ENCODE measurements at places on chromosomes 6 and 20.

DNA sequence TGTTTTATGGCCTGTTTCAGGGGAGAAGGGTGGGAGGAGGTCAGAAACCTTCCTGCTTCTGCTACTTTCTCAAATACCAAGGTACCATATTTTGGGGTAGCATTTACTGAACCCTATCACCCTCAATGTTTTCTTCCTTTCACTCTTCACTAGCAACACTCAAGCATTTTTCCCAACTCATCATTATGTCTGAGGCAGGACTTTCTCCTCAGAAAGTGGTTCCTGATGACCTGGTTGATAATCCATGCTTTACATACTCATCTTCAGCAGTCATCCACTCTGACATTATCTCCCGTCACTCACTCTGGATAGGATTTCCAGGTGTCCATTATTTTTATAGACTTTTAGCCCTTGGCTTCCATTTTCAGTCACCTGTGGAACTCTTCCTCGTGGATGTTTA lies 21.1 kb downstream of the ZNF292 start:
- DNase-seq: no peak

DNA sequence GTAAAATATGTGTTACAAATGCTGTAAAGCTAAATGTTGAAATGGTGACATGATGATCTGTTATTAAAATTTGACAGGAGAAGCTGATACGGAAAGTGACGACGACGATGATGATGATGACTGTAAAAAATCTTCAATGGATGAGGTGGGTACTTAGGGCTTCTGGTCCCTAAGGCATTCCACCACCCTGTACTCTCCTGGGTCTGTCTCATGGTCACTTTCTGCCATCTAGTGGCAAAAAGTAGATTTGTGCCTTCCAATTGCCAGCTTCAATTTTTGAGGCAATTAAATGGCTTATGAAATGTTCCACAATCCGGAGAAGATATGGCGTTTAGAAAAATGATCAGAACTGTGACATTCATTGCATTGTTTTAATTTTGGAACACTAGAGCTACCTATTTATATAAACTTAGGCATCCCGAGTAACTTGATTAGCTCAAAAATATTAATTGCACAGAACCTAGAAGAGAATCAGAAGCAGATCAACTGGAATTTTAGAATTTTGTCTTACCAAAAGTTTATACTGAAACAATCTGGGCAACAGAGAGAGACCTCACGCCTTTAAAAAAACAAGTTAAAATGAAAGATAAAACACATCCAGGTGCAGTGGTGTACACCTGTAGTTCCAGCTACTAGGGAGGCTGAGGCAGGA lies 346.5 kb upstream of the PLCB4 start:
- no peak for DNase-seq

GRCh38 chr20:34475979-34476736 lies 40.1 kb upstream of the DYNLRB1 start:
- DNase-seq: peak; percentile 3

DNA sequence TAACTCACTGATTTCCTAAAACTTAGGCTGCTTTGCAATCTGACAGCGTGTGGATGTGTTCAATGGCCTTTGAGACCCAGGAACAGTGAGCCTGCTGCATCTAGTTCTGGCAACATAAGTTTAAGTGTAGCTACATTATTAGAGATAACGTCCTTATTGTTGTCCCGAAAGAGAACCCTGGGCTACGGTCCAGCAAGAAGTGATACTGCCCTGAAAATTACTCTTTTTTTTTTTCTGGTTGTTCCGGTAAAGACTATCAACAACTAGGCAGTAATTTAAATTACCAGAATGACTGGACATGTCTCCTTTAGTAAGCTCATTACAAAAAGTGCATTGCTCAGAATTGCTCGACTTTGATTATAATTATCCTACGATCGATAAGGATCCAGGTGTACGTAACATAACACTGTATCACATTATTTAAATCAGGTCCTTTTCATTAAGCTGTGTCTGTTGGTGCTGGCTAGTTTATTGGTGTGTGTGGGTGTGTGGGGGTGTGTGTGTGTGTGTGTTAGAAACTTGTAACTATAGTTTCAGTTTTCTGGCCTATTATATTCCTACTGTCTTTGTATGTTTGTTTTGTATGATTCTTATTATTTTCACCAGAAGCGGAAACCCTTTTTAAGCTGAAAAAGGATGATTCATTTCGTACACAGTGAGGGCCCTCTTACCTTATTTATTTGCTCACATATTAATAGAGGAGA lies 3.0 kb downstream of the TSHZ2 start:
- DNase-seq: no peak

GRCh38 chr6:83097204-83097603 lies 29.7 kb downstream of the DOP1A start:
- DNase-seq: no peak

DNA sequence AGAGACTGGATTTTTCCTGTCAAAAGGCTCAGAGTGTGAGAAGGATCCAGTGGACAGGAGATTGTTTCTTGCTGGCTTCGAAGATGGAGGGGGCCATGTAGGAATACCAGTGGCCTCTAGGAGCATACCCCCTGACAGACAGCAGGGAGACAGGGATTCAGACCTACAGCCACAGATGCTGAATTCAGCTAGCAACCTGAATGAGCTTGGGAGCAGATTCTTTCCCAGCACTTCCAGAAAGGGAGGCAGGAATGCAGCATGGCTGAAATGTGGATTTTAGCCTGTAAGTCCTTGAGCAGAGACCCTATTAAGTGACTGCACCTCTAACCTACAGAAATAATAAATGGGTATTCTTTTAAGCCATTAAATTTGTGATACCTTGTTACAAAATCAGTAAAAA lies 44.6 kb downstream of the STXBP5 start:
- no peak for DNase-seq

DNA sequence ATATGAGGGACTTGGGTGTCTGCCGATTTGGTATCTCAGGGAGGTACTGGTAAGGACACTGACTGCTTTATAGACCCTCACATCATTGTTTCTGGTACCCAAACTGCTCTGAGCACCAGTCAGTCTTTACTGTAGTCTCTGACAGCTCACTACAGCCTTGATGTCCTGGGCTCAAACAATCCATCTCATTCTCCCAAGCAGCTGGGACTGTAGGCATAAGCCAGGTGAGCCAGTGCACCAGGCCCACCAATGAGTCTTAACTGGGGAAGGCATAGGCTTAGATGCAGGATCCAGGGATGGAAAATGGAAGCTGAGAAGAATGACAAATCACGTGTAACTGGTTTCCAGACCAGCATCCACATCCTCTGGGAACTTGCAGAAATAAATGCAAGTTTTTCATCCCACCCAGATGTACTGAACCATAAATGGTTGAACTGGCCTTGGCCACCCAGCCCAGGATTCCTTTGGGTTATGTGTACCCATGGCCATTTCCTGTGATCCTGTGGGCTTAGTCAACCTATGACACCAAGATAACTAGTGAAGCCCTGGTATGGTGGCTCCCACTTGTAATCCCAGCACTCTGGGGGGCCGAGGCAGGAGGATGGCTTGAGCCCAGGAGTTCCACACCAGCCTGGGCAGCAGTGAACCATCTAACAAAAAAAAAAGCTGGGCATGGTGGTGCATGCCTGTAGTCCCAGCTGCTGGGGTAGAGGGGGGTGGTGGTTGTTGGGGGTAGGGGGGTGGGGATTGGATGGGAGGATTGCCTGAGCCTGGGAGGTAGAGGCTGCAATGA lies 5.8 kb downstream of the TUBB start:
- DNase-seq: no peak

DNA sequence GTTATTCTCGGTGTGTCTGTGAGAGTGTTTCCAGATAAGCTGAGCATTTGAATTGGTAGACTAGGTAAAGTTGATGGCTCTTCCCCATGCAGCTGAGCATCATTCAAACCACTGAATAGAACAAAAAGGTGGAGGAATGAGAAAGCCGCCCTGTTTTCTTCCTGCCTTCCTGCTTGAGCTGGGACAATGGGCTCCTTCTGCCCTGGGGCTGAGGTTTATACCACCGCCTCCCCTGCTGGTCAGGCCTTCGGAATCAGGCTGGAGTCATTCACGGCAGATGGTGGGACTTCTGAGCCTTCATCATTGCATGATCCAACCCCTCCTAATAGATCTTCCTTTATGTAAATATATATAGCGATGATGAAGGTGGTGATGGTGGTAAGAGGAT lies 124.9 kb downstream of the ANKRD60 start:
- DNase-seq: no peak

DNA sequence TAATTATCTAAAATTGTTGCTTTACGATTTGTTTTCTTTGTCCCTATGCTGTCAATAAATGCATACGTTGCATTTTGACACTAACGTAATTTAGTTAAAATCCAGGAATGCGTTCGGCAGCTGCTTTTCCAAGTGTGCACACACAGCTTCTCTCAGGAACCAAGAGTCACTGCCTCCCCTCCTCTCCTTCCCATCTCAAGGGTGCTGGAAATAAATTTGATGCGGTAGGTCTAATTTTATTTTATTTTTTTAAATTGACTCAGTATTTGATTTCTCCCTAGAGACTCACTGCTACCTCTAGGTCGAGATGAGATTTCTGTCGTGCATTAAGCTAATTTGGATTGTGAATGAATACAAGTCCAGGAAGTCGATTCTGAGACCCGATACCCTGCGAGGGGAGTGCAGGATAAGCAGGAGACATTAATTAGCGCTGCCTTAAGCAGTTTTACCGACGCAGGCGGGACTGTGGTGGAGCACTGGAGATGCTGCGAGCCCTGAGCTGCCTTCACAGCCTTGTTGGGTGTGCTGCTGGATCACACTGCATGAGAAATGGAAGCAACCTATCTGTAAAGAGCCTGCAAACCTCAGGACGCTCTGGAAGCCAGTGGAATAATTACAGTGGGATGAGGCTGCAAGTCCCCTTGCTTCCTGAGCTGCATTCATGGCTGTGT lies 381.2 kb downstream of the C6orf118 start:
- DNase-seq: no peak

DNA sequence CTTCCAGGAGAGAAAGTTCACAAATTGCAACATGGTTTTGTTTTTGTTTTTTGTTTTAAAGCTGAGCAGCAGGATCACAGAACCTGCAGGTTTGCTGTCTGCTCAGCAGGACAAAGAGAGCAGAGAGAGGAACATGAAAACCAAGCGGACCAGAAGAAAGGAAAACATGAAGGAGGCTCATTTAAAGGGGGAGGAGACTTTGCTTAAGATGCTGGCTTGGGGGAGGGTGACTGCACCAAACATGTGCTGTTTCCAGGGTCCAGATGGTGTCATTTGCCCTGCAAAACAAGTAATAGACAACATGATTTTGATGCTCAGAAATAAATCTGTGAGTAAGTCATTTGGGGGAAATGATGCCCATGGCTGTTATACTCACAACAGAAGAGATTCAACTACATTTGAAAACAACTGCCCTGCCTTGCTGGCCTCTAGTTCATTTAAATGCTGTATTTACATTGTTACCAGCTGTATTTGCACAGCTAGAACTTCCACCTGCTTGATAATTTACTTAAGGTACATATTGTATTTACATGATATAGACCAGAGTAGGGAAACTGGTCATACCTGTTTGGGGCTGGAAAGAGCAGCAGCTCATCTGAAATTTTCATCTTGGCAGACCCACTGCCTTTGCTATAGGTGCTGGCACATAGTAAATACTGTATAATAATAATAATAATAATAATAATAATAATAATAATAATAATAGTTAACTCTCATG lies 32.2 kb upstream of the CHD6 start:
- no peak for DNase-seq

DNA sequence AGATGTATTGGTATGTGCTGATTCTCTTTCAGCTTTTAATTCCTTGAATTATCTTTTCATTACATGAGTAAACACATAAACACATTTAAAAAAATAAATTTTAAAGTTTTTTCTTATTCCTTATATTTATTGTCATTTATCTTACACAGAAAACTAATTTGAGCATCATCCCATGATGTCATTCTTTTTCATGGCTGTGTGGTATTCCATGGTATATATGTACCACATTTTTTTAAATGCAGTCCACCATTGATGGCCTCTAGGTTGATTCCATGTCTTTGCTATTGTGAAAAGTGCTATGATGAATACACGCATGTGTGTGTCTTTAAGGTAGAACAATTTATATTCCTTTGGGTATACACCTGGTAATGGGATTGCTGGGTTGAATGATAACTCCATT lies 33.3 kb downstream of the OTOR start:
- no peak for DNase-seq

- no peak for DNase-seq
These were observed 106.3 kb downstream of the GRM1 start for GRCh38 chr6:146135167-146135566.

DNA sequence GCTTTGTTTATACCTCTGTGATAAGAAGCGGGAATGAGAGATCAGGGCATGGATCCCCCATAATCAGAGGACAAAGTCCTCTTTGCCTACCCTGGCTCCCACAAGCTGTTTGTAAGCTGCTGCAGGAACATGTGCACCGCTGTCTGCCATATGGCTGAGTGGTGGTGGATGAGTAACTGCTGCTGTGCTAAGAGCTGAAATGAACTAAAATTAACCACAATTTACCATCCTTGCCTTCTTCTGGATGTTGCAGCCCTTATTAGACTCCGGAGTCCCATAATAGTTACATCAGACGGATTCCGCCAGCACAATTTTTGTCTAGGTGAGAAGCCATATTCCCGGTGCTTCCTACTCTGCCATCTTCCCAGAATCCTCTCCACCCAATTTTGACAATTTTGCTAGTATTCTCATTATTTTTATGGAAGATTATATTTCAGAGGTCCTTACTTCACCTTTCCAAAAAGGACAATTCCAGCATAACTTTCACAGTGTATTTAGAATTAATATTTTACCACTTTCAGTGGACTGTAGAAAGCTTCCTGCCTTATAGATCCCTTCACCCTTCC lies 6.0 kb upstream of the CMTR1 start:
- DNase-seq: no peak

DNA sequence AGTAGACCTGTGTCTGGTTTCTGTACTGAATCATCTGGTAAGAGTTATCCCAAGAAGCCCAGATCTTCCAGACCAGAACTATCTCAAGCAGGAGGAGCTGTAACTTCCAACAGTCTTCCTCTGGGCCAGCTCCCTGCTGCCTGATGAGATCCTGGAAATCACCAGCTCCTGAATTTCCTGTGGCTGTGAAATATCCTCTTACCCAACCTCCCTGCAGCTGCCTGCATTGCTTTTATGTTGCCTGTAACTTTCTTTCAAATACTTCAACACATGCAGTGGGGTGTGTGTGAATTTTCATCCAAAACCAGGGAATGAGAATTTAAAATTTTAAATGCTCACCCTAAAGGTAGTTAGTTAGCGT lies 160.5 kb upstream of the LAMP5 start:
- no peak for DNase-seq

DNA sequence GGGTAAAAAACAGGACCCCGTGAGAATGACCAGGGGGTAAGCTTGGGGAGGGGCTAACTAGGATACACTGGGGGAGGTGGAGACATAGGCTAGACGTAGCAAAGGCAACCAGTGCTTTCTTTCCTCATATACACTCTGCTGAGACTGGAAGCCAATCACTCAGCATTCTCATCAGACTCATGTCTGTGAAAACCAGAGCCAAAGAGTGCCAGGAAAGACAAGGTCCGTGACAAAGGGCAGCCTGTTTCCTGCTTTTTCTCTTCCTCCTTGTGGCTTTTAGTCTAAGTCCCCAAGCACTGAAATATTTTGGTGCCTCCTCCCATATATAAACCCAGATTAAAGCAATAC lies 97.9 kb upstream of the NEDD9 start:
- DNase-seq: no peak

GRCh38 chr6:3345836-3346235 lies 87.1 kb downstream of the PSMG4 start:
- DNase-seq: no peak

Measured in stimulated activated CD8-positive, alpha-beta memory T cell treated with anti-CD3 and anti-CD28 coated beads, Interleukin-4, amount 100 ng/mL, for 4 hours (primary cell).